ENCODE measurements at places on chromosomes 2 and 18. TPM values are rescaled to one million over a fixed set of nuclear protein-coding genes. Genes with fewer than 3 reads are reported as not detected.

NPAS2 gene
- 7.8 TPM for polyA plus RNA-seq

ST6GAL2 gene
- 9.3 TPM for polyA plus RNA-seq

C2orf42 gene
- polyA plus RNA-seq: 8.0 TPM

TMEM214 gene
- polyA plus RNA-seq: 93.3 TPM

SPDYA gene
- polyA plus RNA-seq: not detected

Measured in aorta (tissue), 5 donors.